Renal cortex interstitium (tissue), 15 donors: ENCODE measurements at places on chromosomes 13 and 19.

DNA sequence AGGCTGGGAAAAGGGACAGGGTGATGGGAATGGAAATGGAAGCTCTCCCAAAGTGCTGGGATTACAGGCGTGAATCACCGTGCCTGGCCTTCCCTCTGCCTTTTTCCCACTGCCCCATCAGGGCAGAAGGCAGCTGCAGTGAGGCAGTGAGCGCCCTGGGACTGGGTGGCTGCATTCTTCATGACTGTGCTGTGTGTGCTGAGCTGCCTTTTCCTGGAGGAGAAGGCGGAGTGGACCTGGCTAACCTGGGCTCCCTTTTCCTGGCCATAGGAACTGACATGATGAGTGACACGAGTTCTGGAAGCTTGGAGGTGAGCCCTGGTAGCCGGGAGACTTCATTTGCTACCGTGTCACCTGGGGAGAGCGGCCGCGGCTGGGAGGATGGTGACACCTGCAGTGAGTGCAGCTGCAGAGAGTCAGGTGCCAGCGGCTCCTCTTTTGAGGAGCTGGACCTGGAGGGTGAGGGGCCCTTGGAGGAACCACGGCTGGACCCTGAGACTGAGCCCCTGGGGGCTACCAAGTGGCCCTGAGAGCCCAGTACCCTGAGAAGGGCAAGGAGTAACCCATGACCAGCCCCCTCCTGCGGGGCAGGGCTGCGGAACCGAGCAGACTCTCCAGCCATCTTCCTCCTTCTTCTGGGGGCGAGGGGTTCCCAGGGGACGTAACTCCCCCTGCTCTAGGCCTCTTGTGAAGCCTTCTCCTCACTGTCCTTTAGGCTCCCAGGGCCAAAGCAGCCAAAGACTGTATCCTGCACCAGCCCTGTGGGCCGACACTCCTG lies 26.3 kb upstream of the ZNF492 start:
- DNase-seq, result no peak

GRCh38 chr13:78398743-78399410 lies 204.5 kb downstream of the POU4F1 start:
- no peak for DNase-seq

- DNase-seq, result no peak
Measured at GRCh38 chr13:75512253-75512652, 25.4 kb downstream of the COMMD6 start.

GRCh38 chr13:60617991-60618733 lies 221.1 kb downstream of the TDRD3 start:
- no peak for DNase-seq

GRCh38 chr19:512547-513365 lies 5.5 kb downstream of the TPGS1 start:
- no peak for DNase-seq
